ENCODE measurements at places on chromosomes 12 and 14. TPM values are rescaled to one million over a fixed set of nuclear protein-coding genes. Genes with fewer than 3 reads are reported as not detected.
A peak's percentile ranks its signal among the peaks of the same experiment; 100 is the strongest.

DNA sequence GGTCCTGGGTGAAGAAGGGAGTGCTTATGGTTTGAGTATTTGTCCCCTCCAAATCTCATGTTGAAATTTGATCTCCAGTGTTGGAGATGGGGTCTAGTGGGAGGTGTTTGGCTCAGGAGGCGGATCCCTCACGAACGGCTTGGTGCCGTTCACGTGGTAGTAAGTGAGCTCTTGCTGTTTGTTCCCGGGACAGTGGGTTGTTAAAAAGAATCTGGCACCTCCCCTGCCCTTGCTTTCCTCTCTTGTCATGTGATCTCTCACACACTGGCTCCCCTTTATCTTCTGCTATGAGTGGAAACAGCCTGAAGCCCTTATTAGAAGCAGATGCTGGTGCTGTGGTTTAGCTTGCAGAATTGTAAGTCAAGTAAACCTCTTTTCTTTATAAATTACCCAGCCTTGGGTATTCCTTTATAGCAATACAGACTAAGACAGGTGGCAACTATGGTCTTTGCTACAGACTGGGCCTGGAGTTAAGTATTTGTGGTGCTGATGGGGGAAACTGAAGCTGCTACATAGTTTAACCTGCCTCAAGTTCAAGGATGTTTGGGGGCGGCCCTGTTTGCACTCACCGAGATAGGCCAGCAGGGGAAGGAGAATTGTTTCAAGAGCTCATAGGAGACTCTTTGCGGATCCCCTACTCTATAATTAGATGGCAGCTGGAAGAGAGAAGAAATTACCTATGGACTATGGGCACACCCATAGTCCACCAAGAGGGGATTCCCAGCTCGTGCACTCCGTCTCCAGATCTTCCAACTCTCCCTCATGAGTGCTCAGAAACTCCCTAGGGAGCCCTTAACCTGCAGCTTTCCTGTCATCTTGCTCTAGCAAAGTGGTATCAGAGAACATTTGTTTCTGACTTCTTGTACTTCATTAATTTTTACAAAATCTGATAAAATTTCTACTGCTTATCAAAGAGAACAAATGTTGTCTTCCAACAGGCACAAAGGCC lies 164.6 kb downstream of the SLC15A5 start:
- DNase-seq: no peak

DNA sequence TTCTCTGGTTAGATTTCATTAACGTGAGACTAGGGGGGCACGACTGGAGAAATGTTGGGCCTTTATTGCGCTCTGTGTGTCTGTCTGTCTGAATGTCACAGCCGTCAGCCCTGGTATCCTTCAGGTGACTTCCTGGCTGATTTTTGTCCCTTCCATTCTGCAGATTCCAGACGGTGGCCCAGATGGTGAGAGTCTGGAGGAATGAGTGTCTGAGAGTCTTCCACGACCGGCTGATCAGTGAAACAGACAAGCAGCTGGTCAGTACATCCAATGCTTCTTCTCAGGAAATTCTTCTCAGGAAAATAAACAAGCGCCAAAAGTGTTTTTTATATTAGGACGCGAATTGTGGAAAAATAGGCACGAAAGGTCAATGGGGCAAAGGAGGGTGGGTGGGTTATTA lies 93.5 kb downstream of the CCDC92 start:
- DNase-seq: peak; percentile 44

- DNase-seq: no peak
These were observed 17.5 kb upstream of the LDHB start for GRCh38 chr12:21675096-21675495.

Gene ZDHHC22
- polyA plus RNA-seq: 30.2 TPM

Gene ACOT2
- polyA plus RNA-seq: 26.8 TPM

DNA sequence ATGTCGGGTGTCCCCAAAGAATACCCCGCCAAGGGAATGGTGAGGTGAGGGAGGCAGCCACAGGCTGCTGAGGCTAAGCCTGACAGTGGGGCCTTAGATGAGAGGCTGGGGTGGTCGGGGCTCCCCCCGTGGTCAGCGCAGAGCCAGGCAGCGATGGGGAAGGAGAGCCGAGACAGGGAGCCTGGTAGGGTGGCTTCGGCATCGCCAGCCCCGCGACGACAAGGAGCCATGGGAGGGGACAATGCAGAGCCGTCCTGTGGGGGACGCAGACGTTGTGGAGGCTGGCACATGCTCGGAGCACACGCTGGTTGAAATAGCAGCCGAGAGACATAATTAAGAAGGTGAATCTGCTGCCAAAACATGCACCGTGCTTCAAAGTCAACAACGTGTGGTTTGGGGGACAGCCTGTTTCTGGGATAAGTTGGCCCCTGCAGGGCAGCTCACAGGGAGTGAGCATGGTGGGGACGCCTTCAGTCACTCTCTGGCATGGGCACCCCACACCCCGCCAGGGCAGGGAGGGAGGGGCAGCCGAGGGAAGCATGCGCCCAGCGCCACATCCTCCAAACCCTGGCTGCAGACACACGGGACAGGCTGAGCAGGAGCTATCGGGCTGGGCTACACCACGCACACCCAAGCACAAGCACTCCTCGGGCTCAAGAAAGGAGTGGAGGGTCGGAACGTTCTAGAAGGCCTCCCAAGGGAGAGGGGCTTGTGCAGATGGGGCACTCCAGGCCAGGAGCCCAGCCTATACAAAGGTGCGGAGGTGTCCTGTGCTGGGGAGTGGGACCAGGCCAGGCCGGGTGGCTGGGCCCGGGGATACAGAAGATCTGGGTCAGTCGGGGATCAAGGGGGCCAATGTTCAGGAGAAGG lies 66.6 kb upstream of the C14orf180 start:
- DNase-seq: peak; percentile 97

- no peak for DNase-seq
These were observed 152.0 kb downstream of the BCAT1 start for GRCh38 chr12:24796876-24797275.

Data from brain (organoid and tissue), 16 donors.